ENCODE measurements at places on chromosomes 3 and 15.
A peak's percentile ranks its signal among the peaks of the same experiment; 100 is the strongest.

DNA sequence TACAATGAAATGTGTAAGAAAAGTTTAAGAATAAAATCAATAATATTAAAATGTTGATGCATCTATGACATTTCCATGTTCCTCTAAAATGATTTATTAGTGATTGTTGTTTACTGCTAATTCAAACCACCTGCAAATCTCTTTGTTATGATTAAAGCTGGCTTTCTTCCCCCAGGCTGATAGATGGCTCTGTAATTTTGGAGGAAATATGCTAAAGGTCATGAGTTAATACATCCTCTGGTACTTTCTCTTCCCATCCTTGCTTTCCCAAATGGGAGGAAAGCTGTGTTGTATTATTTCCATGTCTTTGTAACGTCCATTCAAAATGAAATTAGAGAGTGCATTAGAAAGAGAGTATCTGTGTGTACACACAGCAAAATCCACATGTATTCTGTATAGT is 139.5 kb upstream of the TMCO5A start:
- no peak for DNase-seq

- DNase-seq, result no peak
These were observed 42.4 kb upstream of the KY start for GRCh38 chr3:134693226-134693625.

DNA sequence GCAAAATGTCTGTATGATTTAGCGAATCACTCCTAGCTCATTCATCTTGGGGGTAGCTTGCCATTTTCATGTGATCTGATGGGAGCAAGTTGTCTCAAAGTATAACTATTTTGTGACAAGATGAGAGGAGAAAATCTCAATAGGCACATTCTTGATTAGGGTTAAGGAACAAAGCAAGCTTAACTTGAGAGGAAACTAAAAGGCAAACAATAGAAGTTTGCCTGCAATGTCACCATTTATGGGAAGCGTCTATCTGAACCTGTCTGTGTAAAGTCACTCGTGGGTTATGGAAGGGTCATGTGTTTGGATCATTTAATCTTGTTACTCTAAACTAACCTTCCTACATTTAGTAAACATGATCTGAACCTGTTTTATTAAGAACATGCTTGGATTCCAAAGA is 232.5 kb downstream of the CDIN1 start:
- DNase-seq, result no peak

DNA sequence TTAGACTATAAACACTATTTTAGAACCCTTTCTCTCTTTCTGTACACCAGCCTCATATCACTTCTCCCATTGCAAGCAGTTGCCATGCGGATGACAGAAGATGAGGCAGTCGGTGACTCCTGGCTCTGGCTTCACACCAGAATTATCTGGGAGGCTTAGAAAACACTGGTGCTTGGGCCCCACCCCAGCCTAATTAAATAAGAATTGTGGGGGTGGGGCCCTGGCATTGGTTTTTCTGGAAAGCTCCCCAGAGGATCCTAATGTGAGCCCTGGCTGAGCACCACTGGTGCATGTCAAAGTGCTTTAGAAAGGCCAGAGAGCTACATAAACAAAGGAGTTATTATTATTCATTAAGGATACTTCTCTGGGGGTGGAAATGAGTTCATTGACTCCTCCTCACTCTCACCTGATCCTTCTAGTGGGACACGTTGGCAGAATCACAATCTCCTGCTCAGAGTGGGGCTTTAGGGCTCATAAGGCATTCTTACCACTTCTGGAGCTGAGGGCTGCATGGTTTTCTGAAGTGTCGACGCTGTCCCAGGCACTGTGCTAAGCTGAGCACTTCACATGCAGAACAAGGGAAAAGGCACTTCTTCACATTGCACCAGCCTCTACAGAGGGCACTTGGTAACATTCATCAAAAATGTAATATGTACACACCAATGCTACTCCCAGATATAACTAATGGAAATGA is 188.5 kb upstream of the TLE3 start:
- peak; percentile 84 for DNase-seq

DNA sequence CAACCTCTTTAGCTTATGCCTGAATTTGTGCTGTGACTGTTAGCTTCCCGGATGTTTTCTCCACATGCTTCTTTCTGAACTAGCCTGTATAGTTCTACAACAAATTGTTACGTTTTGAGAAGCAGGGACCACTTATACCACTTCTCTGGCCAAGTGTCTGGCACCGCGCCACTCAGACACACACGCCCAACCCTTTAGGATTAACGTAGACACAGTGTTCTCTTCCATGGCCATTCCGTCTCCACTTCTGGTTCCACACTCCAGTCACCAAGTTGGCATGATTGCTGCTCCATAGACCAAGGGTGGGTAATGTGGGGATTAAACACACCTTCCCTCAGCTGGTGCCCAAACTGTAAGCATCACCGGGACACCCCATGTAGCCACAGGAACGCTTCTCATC is 755 bp upstream of the TMEM108 start:
- DNase-seq, result peak; percentile 41

DNA sequence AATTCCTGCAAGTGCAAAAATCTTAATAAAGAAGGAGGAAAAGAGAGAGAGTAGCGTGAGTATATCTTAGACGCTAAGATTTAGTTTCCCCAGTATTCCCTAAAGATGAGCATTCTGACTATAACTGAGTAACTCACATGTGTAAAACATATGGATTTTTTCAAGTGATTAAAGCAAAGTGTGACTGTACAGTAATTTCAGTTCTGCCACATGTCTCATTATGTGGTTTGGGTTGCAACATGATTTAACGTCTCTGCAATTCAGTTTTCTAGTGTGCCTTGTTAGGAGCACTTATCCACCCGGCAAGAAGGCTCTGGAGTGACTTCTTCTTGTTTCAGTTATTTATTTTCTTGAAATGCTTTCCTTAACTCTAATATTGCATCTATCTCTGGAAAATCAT is 514.1 kb downstream of the ROBO1 start:
- DNase-seq, result no peak
